ENCODE measurements at places on chromosomes 1 and 21.

GRCh38 chr1:99363531-99363930 is 99.2 kb downstream of the PLPPR4 start:
- DNase-seq: no peak

GRCh38 chr1:212225871-212226302 is 59.3 kb upstream of the PPP2R5A start:
- no peak for DNase-seq

GRCh38 chr21:36845790-36846189 is 120.7 kb downstream of the HLCS start:
- no peak for DNase-seq

- no peak for DNase-seq
These were observed 24.8 kb downstream of the FBXO2 start for GRCh38 chr1:11629184-11630016.
